Mucosa of descending colon (tissue), 3 donors: ENCODE measurements at places on chromosomes 4 and X. TPM values are rescaled to one million over a fixed set of nuclear protein-coding genes. Genes with fewer than 3 reads are reported as not detected.

GRCh38 chr4:7871356-7871755 lies 68.3 kb downstream of the AFAP1 start:
- DNase-seq: no peak

DNA sequence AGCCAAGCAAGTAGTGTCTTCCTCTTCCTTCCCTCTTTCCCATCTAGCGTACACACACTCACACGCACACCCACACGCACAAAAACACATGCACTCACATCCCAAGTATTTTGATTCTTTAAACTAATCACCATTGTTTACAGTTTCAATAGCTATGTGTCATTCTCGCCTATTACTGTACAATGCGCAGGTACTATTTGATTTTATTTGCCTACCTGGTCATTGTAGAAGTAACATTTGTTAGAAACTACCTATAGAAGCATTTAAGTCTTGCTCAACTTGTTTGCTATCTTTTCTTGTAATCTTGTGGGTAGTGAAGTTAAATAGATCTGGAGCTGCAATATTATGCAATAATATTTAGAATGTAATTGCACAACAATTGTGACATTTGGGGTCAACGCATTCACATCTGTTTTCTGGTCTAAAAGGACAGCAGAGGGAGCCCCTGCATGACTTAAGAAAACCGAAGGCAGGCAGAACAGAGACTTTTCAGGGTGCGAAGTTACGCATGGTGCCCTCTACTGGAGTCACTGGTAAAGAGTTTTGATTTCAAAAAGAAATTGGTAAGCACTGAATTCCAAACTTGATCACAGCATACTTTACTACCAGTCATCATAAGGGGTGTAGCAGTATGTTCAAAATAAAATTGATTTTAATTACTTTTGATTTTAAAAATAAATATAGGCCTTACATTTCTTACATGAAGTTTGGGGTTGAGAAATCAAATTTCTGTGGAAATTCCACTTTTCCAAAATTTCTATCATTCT lies 503.3 kb upstream of the FAM241A start:
- peak; percentile 30 for DNase-seq

DNA sequence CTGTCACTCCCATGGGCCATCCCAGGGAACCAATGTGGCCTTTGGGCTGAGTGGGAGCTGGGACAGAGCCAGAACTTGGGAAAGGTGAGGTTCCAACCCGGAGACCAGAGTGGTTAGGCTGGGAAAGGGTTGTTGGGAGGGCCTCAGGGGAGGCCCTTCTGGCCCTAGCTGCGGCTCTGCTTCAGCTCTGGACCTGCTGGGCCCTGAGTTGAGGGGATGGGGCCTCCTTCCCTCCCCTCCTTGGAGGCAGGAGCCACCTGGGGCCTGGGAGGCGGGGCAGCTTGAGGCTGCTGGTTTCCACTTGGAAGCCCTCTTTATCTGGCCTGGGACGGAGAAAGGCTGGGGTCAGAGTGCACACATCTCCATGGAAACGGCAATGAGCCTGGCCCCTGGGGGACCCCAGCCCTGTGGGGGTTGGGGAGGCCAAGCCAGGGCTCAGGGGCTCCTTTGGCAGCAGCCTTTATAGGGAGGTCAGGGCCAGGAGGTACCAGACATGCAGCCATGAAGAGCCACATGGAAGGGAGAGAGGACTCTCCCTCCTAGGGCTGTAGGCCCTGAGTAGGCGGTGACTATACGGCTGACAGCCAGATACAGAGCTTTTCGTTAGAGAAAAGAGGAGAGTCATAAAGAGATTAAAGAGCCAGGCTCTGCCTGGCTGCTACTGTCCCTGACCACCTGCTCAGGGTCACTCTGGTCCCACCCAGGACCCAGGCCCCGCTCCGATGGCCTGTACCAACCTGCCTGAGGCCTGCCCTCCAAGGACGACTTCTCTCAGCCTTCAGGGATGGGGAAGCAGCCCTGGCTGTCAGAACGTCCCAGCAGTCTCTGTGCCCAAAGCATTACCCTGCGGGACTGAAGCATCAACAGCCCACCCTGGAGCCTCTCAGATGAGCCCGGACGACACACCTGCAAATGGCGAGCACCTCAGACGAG lies 6.9 kb upstream of the NSD2 start:
- DNase-seq: no peak

- no peak for DNase-seq
Measured at GRCh38 chr4:118843237-118843636, 7.3 kb upstream of the SEC24D start.

DNA sequence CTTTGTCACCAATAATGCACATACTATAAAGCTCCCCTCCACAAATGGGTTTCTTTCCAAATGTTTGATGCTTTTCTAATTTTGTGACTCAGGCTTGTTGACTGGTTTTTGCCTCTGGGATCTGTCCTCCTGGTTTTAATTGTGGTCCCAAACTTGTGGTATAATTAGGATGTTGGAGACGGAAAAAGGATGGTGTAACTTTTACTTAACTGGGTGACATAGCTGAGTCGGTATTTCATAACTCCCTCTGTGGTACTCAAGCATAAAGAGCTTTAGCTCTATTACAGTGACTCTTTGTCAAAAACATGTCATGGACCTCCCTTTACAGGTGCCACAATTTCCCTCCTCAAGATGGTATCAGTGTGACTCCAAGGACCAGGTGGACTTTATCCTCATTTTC lies 119.7 kb upstream of the RBPJ start:
- no peak for DNase-seq

- no peak for DNase-seq
Measured at GRCh38 chrX:66039944-66040343, at the start of gene VSIG4. Gene VSIG4 (minus strand): TSS chrX:66040080. CDS start chrX:66039998, 82 bp downstream.

GRCh38 chrX:108199041-108199440 lies 107.5 kb downstream of the ATG4A start:
- no peak for DNase-seq

DNA sequence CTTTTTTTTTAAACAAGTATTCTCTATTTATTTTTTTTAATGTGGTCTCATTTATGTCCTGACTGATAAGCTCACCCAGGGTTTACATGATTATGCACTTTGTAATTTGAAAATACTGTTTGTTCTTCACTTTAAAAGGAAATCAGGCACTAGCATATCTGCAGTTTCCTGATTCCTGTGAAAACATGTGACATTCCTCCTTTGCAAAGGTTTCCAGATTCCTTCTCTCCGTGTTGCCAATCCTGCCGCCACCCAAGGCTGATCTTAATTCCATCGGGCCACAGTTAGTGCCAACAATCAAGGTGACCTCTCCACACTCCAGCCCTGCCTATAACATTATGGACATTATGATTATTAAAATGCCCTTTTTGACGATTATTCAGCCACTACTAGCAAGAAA lies 225.4 kb downstream of the PCDH7 start:
- DNase-seq: no peak

POU3F4 gene
- total RNA-seq: 1.0 TPM

RAI2 gene
- total RNA-seq: 3.6 TPM

CENPE gene
- total RNA-seq: 2.8 TPM

- DNase-seq: no peak
Measured at GRCh38 chrX:331151-331824, 12.7 kb upstream of the GTPBP6 start.

DNA sequence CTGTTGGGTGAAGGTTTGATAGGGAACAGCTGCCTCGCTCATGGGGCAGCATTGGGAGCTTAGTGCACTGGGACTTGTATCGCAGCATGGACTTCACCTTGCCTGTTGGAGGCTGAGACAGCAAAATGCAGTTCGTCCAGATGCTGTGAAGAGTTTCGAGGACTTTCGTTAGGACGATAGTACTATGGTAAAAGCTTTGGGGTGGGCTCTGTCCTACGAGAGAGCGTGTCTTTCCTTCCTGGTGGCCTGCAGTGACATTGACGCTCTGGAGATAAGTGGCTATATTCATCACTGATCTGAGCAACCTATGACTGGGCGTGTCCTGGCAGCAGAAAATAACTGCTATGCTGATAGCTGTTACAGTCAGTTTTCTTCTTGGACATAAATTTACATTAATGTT lies 44.8 kb downstream of the ARHGAP10 start:
- no peak for DNase-seq

GRCh38 chrX:142005532-142005931 lies 101.8 kb downstream of the MAGEC1 start:
- DNase-seq: no peak

GRCh38 chr4:182717788-182718583 lies 199.2 kb downstream of the DCTD start:
- no peak for DNase-seq

DRD5 gene
- 0.13 TPM for total RNA-seq

GRCh38 chr4:180225977-180226376 lies 2017.2 kb upstream of the TENM3 start:
- no peak for DNase-seq

PABPC5 gene
- total RNA-seq: 0.55 TPM

DNA sequence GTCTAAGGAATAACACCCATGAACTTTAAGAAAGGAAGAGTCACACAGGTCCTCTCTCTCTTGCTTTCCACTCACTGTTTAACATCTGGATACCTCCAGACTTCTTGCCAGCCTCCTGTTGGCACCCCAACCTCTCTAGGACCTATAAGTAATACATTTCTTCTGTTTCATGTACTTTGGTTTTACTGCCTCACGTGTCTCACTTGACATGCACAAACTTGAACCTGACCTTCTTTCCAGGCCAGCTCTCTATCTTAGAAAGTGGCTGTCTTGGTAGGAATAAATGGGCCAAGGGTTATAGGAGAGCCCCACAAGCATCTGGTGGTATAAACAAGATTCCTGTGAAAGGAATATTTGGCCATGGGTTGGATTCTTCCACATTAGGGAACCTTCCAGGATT lies 614.8 kb upstream of the AGA start:
- no peak for DNase-seq

- no peak for DNase-seq
Measured at GRCh38 chr4:142347241-142347640, 498.9 kb downstream of the INPP4B start.

- peak; percentile 55 for DNase-seq
Measured at GRCh38 chrX:129779747-129780146, at the start of gene SASH3. Gene SASH3 (plus strand): TSS chrX:129779949. CDS start chrX:129780098, 149 bp downstream.

DNA sequence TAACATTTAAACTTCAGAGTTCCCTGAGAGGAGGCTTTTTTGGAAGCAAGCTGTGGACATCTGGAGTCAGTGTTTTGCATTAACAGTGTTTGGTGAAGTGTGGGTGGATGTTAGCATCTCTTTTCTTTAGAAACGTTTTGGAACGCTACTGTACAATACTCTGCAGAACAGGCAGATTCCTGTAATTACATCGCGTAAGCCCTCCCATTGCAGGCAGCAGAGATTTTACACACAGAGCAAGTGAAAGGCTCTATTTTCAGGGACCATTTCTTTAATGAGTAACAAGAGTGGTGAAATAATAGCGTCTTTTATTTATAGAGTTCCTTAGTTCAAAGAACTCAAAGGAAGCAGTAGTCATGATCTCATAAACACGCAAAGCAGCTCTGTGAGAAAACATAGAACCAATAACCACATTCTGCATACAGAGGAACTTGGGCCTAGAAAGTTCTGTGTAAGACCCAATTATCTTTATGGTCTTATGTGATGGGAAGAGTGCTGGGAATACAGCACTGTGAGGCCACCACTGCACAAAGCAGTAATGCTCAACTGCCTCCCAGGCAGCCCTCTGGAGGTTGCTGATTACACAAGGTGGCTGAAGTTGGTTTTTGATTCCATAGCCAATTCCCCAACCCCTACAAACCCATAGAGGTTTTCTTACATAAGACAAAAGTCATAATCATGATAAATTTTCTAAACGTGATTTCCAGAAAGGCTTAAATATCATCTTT lies 298.7 kb upstream of the EPHA5 start:
- no peak for DNase-seq

DNA sequence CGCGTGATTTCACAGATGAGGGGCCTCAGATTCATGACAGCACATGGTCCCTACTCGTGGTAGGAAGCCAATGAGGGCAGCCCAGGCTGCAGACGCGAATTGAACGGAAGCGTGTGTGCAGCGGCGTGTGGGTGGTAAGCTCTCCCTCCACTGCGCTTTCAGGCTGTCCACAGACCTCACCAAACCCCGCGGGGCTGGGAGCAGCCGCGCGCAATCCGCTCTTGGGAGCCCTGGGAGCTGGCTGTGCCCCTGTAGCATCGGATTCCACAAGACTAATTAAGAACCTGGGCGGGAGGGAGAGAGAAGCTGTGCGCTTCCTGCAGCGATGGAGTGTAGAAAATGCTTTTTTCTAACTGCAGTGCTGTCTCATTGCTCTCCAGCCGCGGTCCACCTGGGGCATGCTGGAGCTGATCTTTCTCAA lies 134.9 kb downstream of the STOX2 start:
- no peak for DNase-seq

GRCh38 chr4:170374770-170375169 lies 285.0 kb upstream of the AADAT start:
- no peak for DNase-seq

DNA sequence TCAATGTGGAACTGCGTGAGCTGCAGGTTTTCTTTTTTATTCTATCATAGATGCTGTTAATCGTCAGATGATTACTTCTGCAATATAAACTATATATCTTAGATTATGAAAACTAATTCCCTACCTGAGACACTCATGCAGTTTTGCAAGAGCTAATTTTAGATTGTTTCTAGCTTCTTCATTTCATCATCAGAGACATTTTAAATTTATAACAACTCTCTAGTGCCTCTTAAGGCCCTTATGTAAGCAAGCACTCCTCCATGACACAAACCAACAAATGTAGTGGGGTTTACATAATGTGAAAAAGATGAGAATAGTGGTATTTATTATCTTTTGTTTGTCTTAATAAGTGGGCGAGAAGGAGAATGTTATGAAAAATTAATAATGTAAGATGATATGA lies 170.2 kb upstream of the ETNPPL start:
- no peak for DNase-seq

- DNase-seq: no peak
Measured at GRCh38 chrX:15645266-15645665, 19.3 kb downstream of the CLTRN start.

DNA sequence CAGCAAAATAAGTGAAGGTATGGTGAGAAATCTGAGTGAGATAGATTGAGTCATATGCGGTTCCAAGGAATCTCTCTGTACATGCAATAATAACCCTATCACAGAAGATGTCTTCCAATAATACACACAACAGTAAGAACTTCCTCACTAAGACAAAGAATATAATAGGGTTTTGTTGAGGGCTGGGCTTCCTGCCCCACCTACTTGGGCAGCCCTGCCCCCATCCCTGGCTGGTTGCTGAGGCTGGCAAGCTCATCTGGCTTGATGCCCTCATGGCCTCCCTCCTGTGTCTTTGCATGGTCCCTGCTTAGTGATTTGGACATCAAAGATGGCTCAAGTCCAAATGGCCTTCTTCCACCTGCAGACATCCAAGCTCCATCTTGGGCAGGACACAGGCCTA lies 2.7 kb downstream of the GEMIN8 start:
- no peak for DNase-seq

RRH gene
- total RNA-seq: not detected

DNA sequence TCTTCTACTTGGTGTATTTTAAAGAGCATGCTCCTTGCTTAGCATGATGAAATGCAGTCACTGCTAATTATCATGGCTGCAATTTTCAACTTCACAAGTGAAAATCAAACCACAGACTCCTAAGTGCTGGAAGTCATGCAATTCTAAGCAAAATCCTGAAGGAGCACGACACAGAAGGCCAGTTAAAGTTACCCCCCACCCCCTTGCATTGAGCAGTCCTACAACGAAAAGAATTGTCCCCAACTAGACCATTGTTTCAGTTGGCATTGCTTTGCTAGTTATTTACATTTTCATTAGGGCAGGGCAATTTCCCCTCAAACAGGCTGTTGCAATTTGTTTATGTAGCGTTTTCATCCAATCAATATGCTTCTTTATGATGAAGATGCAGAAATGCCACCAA lies 321.2 kb downstream of the PCDH7 start:
- DNase-seq: no peak
